Activated CD4-positive, alpha-beta memory T cell treated with anti-CD3 and anti-CD28 coated beads, Interleukin-2, amount 10 ng/mL, durations not matched to agents 7 days and 5 days (primary cell): ENCODE measurements at places on chromosomes 5 and 9. TPM values are rescaled to one million over a fixed set of nuclear protein-coding genes. Genes with fewer than 3 reads are reported as not detected.

GRCh38 chr5:164319161-164319560 is 813.7 kb downstream of the MAT2B start:
- no peak for DNase-seq

GRCh38 chr5:83964271-83964670 is 243.6 kb upstream of the HAPLN1 start:
- no peak for DNase-seq

The EGR1 gene
- total RNA-seq: 21.6 TPM

The ACSL6 gene
- 10.6 TPM for total RNA-seq

- no peak for DNase-seq
Measured at GRCh38 chr9:132418726-132419363, 8.8 kb downstream of the CFAP77 start.

The SHC3 gene
- total RNA-seq: not detected

The LHX3 gene
- 0.08 TPM for total RNA-seq

The DCANP1 gene
- not detected for total RNA-seq

DNA sequence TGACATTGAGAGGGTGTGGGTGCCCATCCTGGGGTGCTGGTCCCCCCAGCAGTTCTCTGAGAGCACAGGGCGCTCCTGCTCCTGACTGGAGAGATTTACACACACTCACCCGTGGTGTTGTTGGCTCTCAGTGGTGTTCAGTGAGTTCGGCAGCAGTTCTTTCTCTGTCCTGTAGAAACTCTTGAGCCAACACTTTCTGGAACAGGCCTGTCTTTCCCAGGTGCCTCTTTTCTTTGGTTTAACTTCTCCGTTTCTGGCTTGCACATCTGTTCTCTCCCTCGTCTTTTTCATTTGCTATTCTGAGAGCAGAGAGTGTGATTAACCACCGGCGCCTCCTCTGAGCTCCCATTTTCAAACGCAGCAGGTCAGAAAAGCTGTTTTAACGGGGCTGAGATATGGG is 284.5 kb downstream of the IRX2 start:
- no peak for DNase-seq

DNA sequence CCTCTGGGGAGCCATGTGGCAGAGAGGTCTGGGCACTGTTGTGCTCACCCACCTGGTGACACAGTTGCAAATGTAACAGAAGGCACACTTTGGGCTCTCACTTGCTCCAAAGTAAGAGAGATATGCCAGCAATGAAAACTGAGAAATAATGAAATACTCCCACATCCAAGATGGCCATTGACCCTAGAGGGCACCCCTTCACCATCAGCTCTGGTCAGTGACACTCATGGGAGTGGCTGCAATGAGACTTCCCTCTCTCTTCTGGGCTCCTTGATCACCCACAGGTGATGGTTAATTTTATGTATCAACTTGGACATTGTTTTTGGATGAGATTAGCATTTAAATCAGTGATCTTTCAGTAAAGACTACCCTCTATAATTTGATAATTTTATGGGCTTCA is 248.4 kb downstream of the CDH12 start:
- no peak for DNase-seq

DNA sequence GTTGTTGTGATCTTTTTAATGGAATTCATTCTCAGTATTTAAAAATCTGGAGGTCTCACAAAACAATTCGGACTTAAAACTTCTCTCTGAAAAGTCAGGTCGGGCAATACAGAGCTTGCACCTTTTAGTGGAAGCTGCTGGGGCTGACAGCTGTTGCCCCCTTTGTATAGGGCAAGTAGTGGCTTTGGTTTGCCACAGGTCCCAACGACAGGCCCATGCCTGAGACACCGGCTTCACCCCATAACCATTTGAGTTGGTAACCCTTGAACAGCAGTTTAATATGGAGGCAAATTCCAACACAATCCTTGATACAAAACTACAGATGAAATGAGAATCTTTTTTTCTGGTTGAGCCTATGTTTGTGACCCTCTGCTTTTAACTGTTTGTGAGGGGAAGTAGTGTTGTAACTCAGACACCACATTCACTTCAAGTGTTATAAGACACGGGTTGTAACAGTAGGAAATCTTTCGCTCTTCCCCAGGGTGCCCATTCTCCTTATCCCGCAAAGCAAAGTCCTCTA is 752 bp upstream of the GLRX start:
- no peak for DNase-seq

DNA sequence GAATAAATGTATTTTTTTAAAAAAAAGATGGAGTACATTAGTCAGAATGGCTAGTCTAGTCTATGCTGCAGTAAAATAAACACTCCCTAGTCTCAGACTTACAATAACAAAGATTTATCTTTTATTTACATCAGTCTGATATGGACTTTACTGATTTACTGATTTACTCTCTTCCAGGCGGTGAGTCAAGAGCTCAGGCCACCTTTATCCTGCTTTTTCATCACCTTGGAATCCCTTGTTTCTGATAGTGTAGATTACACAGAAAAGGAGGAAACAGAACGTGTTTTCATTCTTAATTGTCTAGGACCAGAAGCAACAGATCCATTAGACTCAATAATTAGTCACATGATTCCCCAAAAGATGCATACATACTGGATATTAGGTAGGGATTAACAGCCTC is 290.1 kb upstream of the TRPC7 start:
- no peak for DNase-seq

GRCh38 chr5:17436350-17436749 is 61.7 kb upstream of the TAF11L2 start:
- DNase-seq: no peak

GRCh38 chr5:53974021-53974420 is 336.4 kb downstream of the ARL15 start:
- no peak for DNase-seq

The ECM2 gene
- not detected for total RNA-seq

- no peak for DNase-seq
Measured at GRCh38 chr5:107099506-107099905, 571.2 kb downstream of the EFNA5 start.

GRCh38 chr5:116858705-116859333 is 284.2 kb upstream of the SEMA6A start:
- no peak for DNase-seq

The ANKRD31 gene
- 0.18 TPM for total RNA-seq

- DNase-seq: no peak
Measured at GRCh38 chr9:21331676-21332402, 3.4 kb downstream of the KLHL9 start.

The OSMR gene
- total RNA-seq: not detected

- no peak for DNase-seq
Measured at GRCh38 chr9:101652601-101653175, 57.9 kb upstream of the PPP3R2 start.

DNA sequence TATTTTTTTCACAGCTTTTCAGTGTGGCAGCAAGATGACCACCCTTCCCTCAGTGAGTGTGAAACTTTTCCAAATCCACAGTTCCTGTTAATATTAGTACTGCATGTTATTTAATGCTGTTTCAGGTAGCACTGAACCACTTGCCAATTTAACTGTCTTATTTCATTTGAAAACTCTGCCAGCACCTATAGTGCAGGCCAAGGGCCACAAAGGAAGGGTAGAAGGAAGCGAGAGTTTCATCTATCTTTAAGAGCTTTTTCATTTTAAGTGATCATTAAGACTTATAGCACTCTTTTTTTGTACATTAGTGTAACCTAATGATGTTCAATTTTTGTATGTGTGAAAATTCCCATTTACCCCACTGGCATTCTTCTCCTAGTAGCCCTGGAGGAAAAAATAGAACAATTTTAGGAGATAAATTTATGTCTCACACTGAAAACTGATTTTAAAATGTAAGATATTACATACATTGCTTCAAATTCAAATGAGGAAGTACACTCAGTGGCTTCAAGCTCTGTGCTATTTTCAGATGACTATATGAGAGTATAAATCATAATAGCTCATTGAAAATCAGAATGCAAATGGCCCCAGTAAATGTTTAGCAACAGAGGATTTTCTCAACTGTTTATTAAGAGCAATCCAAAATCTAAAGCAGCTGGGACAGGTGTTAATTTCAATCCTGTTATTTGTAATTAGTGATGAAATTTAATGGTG is 820.5 kb downstream of the PTPRD start:
- no peak for DNase-seq

DNA sequence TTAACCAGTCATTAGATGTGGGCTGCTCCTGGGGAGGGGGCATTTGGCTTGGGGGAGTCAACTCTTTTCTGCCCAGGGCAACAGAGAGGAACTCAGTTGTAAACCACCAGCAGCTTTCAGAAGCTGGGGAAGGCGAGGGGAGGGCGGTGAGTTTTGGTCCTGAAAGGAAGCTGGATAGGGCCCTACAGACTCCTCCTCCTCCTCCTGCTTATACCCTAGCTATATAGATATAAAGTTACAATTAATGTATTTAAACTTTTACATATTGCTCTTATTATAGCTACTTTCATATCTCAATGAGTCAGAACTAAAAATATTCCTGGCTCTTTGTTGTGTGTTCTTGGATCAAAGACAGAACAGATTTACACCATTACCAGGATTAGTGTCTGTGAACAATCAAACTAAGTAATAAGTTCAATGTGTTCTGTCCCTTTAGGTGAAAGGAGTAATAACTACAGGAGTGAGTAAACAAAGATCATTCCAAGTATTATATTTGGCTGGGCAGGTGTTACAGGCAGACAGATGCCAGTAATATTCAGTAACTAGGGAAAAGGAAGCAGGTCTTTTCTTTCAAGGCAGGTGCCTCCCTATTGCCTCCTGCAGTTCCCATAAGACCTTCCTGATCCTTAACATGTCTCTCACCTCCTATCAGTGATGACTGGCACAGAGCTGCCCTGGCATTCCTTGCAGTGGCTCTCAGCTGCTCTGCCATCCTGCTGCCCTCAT is 20.5 kb upstream of the VPS13A start:
- DNase-seq: no peak

DNA sequence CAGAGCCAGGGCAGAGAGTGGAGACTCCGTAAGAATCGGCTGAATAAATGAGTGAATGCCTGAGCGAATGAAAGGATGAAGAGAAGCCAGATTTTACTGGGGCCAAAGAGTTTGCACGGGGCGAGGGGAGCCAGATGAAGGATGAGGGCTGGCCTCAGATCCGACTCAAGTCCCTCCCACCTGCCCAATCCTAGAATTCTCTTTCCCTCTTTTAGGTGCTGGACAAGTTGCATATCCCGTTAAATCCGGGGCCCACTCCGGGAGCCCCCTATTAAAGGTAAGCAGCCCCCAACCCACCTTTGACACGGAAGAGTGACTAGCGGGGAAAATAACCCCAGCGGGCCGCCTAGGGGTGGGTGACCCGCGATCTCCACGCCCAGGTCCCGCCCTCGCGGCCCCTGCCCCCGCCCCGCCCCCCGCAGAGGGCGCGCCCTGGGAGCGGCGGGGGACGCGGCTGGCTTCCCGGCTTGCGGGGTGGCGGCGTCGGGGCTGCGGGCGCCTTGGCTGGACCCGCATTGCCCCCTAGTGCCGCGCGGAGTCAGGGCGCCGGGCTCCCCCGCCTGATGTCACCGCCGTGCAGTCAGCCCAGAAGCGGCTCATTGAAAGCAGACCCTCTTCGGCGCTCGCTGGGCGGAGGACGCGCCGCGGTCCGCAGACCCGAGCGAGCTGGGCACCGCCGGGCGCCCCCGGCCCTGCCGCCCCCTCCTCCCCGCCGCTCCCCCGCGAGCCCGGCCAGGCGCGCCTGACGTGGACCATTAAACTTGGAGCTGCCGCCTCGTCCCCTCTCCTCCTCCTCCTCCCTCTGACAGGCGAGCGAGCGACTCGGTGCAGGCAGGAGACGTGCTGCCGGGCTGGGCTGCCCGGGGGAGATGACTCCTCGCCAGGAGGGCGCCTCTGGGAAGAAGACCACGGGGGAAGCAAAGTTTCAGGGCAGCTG is at the start of gene ADRA1B:
TSS of gene ADRA1B (plus strand) at position 579 of the 937 bp plus-strand sequence. CDS start 424 bp downstream, outside the sequence.
- DNase-seq: peak; percentile 42

DNA sequence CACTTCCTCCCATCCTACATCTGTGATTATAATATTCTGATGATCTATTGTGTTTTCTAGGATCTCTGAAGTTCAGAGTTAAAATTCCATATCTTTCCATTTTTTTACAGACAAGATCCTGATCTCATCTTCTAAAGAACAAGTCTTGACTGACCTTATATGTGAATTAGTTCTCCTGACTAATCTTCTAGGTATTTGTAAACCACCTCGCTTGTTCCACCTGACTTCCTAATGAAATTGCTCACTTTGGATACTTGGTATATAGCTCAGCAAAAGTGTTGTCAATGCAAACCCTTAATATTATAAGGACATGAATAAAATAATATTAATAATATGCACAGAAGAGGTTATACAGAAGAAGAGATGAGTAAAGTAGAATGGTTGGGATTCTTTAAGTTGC is 68.2 kb upstream of the NR4A3 start:
- no peak for DNase-seq

GRCh38 chr9:91360551-91361290 is 997 bp downstream of the AUH start:
- no peak for DNase-seq

The PRUNE2 gene
- total RNA-seq: 1.0 TPM

The LCP2 gene
- 304 TPM for total RNA-seq

GRCh38 chr9:113503613-113504211 is 40.2 kb downstream of the RGS3 start:
- no peak for DNase-seq

GRCh38 chr5:172724242-172725183 is 46.5 kb downstream of the DUSP1 start:
- DNase-seq: no peak

The UGT3A2 gene
- 0.18 TPM for total RNA-seq

GRCh38 chr5:38426490-38426889 is 130.0 kb downstream of the LIFR start:
- no peak for DNase-seq

- no peak for DNase-seq
Measured at GRCh38 chr5:16656561-16657191, 39.9 kb upstream of the RETREG1 start.

- DNase-seq: no peak
Measured at GRCh38 chr9:136381311-136381710, 7.8 kb upstream of the CARD9 start.

The DBH gene
- not detected for total RNA-seq

The APBA1 gene
- total RNA-seq: 6.2 TPM

DNA sequence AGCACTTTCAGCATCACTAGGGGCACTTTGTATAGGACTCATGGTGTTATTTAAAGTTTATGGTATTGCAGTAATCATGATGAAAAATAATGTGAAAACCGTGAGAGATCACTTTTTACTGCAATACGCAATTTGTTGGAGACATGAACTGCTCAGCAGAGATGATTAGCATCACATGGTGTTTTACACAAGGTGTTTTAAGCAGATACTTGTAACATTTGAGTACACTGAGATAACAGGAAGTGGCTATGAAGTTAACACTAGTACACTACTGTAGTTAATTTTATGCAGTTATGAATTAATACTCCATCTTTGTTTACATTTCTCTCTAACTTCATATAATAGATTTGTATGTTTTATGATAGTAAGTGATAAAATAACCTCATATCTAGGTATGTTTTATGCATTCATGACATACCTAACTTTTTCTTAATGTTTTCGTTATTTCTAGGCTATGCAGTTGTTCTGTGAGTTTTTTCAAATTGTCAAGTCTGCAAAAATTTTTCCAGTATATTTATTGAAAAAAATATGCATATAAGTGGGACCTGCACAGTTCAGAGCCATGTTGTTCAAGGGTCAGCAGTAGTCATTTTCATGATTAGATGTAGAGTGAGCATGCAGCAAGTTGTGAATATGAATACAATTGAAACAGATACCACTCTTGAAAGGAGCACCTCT is 13.0 kb downstream of the SUB1 start:
- no peak for DNase-seq

The SHISAL2B gene
- not detected for total RNA-seq

- no peak for DNase-seq
Measured at GRCh38 chr9:96858018-96858573, 3.8 kb upstream of the ZNF782 start.

The KIAA1958 gene
- 7.4 TPM for total RNA-seq

GRCh38 chr9:102700936-102701335 is 294.2 kb upstream of the CYLC2 start:
- no peak for DNase-seq
